ENCODE measurements at places on chromosomes 6 and 20. TPM values are rescaled to one million over a fixed set of nuclear protein-coding genes. Genes with fewer than 3 reads are reported as not detected.

GRCh38 chr6:91664327-91664959 lies 1077.6 kb upstream of the MAP3K7 start:
- DNase-seq, result peak; percentile 83

- no peak for DNase-seq
These were observed 52.8 kb downstream of the TOMM6 start for GRCh38 chr6:41840326-41840725.

DLK2 gene
- total RNA-seq, result 1.3 TPM

DNA sequence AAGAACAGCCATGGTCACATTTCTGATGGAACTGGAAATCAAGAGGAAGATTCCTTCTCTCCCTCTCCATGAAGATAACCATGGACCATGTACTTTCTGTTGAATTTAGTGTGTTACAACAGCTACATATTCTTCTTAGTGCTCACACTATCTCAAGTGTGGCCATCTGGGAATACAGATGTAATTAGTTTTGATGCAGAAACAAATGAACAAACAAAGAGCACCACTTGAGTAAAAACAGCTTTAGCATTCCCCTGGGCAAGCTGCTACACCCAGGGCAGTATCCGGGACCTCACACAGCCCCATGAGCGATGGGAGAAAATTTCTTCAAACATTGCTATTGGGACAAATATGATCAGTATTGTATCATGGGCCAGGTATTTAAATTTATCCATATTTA lies 75.2 kb downstream of the RAMACL start:
- DNase-seq, result no peak

FKBP5 gene
- total RNA-seq, result 146 TPM

GRCh38 chr20:873875-874607 lies 40.5 kb downstream of the FAM110A start:
- no peak for DNase-seq

DNA sequence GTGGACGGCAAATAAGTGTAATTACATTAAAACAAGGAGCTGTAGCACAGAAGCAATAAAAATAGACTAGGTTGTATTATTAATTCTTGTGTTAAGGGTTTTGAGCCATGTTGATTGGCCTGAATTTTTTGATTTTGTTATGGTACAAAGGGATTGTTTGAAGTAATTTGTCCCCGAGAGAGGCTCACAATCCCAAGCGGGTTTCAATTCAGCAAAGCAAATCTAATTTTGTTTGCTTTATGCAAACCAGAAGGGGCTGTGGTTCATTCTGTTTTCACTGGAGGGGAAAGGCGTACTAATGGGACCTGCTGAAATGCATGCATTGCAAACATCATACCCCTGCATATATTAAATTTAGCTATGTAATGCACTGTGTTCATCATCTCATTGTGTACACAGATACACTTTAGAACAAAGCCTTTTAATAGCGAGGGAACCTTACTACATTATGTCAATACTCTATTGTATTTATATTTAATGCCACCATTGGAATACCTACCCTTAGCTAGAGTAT lies 379.5 kb upstream of the POU3F2 start:
- no peak for DNase-seq

- DNase-seq, result no peak
These were observed 57.4 kb upstream of the MRAP2 start for GRCh38 chr6:83976037-83976755.

DNA sequence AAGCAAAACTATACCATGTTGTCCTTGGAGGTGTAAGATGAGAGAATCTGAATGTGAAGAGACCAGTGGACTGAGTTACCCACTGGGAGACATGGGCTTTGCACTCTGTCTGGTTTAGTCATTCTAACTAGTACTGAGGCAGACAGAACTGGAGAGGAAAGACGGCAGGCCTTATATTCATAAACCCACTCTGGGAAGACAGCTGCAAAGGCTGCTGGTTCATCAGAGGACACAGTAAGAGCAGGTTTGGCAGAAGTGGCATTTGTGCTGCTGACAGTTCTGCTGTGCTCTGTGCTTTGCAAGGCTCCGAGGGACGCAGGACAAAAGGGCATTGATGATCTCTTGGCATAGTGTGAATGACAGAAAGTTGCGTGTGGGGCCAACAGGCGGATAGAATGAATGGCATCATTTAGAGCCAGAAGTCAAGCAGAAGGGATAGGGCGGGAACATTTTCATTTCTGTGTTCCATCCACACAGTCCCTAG lies 142.3 kb upstream of the TENT5A start:
- no peak for DNase-seq

HLA-DMA gene
- 1.9 TPM for total RNA-seq

DNA sequence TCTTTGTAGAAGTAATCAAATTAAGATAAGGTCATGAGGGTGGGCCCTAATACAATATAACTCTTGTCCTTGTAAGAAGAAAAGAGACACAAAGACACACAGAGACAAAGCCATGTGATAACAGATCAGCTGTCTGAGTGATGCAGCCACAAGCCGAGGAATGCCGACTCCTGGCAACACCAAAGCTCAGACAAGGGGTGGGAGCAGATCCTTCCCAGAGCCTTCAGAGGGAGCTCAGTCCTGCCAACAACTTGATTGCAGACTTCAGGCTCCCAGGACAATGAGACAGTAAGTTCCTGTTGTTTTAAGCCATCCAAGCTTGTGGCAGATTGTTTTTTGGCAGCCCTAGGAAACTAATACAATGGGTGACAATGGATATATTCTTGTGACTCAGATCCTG lies 325.0 kb upstream of the AGPAT4 start:
- peak; percentile 10 for DNase-seq

- DNase-seq, result no peak
These were observed 30.9 kb upstream of the ALDH8A1 start for GRCh38 chr6:134980846-134981245.

FBXO5 gene
- total RNA-seq, result 12.3 TPM

RAET1L gene
- total RNA-seq, result 3.1 TPM

GRCh38 chr20:53390770-53391169 lies 202.9 kb downstream of the ZNF217 start:
- DNase-seq, result no peak

- no peak for DNase-seq
These were observed 83.6 kb downstream of the SCAND1 start for GRCh38 chr20:35870541-35871258.

DNA sequence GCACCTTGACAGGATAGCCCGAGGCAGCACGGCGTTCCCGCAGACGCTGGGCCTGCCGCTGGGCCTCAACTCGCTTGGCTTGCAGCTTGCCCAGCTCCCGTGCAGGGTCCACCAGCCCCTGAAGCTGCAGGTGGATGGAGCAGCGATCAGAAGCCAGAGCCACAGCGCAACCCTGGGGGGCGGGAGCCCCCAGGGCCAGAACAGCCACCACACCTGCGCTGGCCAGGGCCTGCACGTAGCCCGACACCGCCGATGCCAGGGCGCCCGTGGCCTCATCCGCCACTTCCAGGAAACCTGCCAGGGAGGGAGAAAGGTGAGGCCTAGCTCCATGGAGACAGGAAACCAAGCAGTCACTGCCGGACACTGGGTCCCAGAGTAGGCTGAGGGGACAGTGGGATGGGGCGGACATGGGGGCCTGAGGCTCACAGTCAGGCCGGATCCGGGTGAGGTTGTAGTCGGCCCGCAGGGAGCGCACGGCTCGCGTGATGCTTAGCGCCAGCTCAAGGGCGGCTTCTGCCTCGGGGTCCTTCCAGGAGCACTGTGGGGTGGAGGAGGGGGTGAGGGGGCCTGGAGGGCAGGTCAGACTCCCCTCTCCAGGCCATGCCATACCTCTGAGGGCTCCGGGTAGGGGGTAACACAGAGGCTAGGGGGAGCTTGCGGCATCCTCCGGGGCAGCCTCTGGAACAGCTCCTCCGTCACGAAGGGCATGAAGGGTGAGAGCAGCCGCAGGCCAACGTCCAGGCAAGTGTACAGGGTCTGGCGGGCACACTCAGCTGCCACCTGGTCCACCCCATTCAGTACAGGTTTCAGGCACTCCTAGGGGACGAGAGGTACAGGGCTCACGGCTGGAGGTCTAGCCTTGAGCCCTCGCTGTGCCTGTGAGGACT lies 2.1 kb upstream of the VWA7 start:
- DNase-seq, result no peak

DNA sequence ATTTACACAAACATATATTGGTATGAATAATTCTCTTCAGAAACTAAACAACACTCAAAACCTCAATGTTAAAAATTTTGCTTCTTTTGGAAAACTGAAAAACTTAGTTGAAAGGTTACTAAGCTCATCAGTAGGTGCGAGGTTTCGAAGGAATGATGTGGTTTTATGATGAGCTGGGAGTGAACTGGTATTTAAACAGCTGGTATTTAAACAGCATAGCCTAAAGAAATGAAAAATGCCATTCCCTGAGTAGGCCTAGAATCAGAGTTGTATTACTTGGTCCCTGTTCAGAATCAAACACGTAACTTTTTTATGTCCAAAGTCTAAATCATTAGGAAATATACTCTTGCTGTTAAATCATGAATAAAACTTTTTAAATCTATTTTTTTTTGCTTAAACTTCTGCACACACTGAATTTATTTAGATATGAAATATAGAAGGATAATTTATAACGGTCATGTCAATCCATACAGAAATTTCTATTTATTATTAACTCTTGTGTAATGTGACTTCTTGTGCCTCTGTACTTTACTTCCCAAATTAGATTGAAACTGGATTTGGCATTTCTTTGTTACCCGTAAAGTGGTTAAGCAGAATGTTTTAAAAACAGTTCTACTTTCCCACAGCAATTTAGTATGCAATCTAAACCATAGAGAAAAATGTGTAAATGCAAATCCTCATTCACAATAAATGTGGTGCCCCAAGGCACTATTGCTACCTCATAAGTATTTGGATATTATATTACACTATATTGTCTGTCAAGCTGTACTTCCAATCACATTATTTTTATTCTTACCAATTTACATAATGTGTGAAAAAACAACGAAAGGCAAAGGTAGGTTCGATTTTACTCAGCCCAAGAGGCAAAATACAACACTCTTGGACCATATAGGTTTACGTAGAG lies 124.1 kb downstream of the HS3ST5 start:
- DNase-seq, result no peak

FAM83D gene
- 0.99 TPM for total RNA-seq

DNA sequence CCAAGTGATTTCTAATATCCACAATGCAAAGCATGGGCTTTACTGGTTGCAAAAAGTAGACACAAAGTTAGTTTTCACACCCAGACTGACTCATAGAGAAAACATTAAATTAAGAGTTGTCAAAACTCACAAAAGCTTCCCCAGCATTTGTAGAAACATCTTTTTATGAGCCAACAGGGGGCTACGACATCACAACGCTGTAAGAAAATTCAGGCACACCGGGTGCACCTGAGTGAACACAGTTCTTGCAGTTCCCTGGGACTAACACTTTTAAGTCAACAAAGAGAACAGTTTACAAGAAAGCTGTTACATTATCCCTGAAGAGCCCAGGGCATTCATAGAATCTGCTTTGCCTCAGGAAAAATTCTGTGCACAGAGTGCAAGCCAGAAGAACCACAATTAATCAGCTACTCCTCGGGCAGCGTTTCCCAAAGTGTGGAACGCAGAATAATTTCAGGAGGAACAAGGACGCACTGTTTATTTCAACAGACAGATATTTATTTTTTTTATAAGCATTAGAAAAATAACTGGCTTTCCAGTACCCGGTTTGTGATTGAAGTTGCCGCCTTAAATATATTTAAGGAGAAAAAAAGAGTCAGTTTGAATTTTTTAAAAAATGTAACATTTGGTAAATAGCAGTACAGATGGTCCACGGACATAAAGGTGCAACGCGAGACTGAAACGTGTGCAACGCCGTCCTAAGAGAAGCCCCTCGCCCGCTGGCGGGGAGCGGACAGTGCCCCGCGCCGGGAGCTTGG lies 1.2 kb downstream of the NCOA5 start:
- peak; percentile 57 for DNase-seq

- no peak for DNase-seq
These were observed 9.7 kb upstream of the THBS2 start for GRCh38 chr6:169263374-169263773.

- DNase-seq, result peak; percentile 27
These were observed 6.4 kb upstream of the CST2 start for GRCh38 chr20:23832775-23833513.

DNA sequence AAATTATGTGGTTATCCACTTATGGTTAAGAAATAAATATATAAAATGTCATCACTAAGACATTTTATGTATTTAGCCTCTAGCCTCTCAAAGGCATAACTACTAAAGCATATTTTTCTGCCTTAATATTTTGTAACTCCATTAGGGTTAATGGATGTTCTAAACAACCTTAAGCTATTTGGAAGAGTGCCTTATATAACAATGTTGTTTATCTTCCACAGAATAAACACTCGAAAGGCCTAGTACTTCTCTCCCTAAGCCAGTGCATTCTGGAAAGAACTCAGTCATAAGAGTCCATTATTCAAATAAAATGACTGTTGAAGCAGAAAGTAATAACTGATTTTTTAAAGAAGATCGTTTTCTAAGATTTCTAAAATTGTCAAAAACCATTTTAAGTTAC lies 15.0 kb upstream of the PRIM2 start:
- no peak for DNase-seq

GSTA3 gene
- total RNA-seq, result not detected

VSTM2L gene
- 8.0 TPM for total RNA-seq

GRCh38 chr6:157558049-157558448 lies 177.1 kb downstream of the ZDHHC14 start:
- DNase-seq, result no peak

DNA sequence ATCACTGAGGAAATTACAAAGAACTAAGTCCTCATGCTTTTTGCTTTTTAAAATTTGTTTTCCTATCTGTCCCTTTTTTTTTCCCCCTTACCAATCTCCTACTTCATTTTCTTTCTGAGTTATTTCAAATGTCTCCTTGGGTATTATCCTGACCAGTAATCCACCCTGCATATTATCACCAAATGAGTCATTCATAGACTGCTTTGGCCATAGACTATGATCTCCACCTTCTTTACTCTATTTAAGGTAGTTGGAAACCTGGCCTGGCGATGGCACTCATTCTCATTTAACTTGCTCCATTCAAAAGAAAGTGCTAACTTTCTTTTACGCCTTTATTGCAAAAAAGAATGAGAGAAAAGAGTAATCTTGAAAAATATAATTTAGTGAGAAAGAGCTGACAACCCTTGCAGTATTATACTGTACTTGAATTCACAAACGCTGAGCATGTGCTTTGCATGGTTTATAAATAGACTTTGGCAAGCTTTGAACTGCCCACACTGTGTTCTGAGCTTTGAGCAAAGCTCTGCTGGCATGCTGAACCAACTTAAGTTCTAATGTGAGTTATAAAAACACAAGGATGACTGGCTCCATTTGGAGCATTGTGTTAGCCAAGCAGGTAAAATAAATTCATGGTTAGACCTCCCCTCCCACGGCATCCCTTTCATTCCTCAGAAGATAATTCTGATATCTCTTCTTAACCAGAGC lies 198.9 kb downstream of the NKAIN2 start:
- peak; percentile 2 for DNase-seq

- no peak for DNase-seq
These were observed 536.2 kb downstream of the CBLN4 start for GRCh38 chr20:55469074-55469473.

DNA sequence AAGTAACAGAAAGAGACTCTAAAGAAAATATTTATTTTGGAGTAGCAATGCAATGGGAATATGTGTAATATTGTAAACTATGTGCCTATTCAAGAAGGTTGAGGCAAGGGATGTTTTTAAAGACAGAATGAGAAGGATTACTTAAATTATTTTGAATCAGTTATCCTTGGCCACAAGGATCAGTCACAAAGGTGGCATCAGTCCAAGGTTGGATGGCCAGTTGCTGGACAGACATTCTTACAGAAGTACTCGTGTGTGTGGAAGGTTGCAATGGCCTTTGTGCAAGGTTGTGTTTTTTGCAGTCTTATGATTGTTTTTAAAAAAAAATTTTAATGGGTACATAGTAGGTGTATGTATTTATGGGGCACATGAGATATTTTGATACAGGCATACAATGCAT lies 2.0 kb downstream of the QRSL1 start:
- peak; percentile 41 for DNase-seq

PAX1 gene
- total RNA-seq, result 0.10 TPM

SGK2 gene
- total RNA-seq, result 39.4 TPM
